ENCODE measurements at places on chromosomes 11 and 22.

DNA sequence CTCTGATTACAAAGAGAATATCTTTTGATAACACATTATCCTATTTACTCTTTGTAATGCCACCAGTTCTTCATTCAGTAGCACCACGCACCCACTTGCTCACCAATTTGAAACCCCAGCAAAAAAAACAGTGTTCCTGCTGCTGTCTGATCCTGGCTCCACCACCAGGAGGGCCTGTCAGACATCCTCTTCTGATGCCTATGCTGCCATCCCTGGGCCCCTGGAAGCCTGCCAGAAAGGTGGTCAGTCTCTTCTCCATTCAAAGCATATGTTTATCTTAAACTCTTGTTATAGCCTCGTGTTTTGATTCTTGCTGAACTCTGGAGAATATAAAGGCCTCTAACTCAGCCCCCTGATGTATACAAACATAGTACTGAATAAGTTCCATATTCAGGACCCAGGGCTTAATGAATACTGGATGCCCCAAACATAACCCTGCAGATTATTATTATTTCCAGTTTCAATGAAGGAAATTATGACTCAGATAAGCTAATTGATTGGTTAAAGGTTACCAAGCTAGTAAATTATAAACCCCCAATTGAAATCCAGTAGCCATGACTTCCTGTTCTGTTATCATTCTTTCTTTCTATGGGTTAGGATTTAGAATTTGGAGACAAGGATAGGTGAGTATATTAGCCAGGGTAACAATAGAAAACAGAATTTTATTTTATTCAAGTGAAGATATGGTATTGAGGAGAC lies 116.7 kb downstream of the NTM start:
- no peak for DNase-seq

- peak; percentile 59 for DNase-seq
Measured at GRCh38 chr11:6737872-6738466, 33.8 kb downstream of the OR2AG2 start.

GRCh38 chr11:111607751-111608150 lies 5.5 kb downstream of the SIK2 start:
- no peak for DNase-seq

GRCh38 chr11:117986981-117987574 lies 884 bp downstream of the IL10RA start:
- DNase-seq = peak; percentile 56

- no peak for DNase-seq
Measured at GRCh38 chr11:100785148-100785983, 98.3 kb downstream of the ARHGAP42 start.

DNA sequence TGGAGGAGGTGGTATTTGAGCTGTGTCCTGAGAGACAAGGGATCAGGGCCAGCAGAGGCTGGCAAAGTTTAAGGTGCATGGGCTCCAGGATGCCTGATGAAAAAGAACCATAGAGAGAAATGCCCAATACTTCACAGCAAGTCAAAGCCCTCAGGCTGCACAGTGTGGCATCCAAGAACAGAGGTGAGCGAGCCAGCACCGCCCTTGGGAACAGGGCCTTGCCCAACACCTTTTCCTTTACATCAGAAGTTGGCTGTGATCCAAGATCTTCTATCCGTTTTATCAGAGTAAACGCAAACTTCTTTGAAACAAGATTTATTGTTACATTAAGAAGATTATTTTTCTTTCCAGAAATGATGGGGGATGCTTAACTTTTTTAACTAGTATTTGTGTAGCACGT lies 1.4 kb downstream of the B3GNT6 start:
- no peak for DNase-seq

- no peak for DNase-seq
Measured at GRCh38 chr11:74754507-74755252, 6.0 kb downstream of the RNF169 start.

DNA sequence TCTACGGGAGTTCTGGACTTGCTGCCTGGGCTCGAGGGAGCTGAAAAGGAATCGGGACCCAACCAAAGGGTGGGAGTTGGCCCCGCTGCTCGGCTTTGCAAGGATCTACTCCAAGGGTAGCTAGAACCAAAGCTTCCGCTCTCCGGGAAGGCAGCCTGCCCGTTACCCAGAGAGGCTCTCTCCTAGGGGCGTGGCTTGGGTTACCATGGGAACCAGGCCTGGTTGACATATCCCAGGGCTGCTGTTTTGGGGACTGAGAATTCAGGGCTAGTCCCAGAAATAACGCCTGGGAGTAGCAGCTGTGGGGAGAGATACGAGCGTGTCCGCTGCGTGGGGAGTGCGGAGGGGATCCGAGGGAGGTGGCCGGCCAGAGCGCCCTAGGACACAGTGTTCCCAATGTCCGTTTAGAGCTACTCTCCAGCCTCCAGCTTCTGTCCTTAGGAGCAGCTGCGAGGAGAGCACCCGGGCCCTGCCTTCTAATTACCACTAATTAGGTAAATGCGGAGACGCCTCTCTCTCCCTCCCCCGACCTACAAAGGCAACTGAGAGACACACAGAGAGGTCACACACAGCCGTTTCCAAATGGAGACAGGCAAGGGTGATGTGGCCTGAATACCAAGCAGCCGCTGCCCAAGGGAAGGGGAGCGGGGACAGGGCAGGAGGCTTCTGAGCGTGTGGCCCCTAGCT lies 141.6 kb upstream of the CADM1 start:
- no peak for DNase-seq

DNA sequence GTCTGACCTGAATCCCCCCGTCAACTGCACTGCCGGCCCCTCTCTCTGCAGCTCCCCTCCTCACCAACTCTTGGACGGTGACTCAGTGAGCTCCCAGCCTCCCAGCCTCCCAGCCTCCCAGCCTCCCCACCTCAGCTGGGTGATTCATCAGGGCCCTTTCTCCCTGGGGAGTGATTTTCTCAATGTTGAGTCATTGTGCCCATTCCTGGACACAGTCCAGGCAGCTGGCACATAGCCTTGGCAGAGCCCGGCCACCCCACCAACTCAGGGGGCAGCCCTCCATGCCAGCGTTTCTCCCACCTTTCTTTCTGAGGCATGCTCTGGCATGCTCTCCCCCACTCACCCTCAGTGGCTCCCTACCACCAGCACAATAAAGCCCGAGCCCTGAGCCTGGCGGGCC lies 30.7 kb downstream of the PDE2A start:
- no peak for DNase-seq

DNA sequence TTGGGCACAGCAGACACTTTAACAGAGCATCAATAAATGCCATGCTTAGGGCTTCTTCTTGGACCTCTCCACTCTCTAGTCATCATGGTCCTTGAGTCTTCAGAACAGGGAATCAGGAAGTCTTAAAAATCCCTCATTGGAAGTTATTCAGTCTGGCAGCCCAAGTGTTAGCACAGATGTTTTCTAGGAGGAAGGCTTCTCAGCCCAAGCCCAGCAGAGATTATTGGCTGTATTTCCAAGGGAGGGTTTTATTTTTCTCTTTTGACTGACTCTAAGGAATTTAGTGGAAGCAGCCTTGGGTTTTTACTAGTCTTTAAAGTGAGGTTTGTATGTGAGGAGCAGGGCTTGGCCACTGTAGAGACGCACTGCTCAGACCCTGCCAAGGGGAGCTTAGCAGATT lies 41.9 kb downstream of the CEP164 start:
- DNase-seq = no peak

DNA sequence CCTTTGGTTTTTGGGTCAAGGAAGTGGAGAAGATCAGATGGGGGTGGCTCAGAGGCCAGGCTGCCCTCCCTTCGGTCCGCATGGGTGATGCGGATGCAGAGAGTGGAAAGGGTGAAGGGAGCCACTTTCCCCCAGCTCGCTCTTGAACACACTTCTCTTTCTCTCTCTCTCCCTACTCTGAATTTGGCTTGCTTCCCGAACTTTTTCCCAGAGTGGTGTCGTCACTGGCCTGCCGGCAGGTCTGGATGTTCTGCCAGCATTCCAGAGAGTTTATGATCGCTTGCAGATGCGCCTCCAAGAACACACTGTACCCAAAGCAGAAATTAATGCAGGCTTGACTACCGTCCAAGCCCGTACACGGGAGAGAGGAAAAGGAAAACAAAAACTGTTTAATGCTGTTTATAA lies 103.2 kb downstream of the ZBTB16 start:
- no peak for DNase-seq

DNA sequence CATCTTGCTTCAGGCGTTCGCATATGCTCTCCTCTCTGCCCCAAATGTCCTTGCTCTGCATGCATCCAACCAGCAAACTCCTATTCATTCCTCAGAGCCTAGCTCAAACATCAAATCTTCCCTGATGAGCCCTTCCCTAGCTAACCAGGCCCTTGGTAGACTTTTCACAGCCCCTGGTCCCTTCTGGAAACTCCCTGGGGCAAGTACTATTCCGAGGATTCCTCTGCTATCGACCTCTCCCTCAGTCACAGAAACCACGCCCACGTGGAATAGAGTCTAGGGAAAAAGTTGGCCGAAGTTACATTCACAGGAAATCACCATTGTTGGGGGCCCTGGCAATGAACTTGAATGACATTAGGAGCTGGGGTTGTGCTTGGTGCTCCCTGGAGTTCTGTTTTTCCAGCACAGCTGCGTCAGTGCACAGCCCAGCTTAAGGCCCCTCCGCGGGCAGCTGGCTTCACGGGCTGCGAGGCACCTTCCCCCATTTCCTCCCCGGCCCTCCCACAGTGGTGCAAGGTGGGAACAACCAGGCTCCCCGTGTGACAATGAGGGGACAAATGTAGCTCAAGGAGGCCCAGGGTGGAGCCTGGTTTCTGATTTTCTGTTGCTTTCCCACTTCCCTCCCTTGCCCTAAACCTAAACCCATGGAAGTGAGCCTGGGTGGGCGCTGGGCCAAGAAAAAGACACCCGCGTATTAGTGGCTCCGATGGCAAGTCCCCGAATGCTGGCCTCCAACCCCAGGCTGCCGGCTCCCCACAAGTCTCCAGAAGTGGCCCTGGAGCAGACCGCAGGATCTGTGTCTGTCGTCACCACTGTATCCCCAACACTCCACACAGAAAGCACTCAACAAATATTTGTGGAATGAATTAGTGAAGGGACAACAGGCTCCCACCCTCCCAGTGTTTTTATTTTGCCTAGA lies 4.3 kb upstream of the ATP5MGL start:
- DNase-seq = no peak

DNA sequence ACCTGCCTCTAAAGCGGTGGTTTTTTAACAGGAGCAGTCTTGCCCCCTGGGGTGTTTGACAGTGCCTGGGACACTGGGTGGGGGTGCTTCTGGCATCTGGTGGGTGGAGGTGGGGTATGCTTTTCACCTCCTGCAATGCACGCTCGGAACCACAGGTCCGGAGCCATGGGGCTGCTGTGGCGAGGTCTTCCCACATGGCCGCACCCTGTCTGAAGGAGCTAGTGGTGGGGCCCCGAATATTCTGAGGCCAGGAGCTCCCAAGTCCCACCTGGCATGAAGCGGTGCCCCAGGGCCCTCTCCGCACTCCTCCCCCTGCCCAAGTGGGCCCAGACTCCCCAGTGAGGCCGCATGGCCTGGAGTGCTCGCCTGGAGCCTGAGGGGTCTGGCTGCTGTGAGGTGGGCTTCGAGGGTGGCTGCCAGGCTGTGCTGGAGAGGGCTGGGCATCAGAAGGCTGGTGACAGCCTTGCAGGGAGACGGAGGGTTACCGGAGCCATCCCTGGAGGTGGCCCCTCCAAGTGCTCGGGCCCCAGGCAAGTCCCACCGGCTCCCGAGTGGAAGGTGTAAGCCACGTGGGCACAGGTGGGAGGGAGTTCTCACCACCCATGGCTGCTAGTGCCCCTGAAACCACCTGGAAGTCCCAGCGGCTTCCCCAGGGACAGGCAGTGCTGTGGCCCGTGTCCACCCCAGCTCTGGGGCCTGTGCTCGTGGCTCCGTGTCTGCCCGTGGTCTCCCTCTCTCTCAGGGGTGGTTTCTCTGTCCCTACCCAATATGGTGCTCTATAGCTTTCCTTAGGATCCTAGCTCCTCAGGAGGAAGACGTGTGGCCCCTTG lies 15.1 kb downstream of the TBX1 start:
- no peak for DNase-seq

DNA sequence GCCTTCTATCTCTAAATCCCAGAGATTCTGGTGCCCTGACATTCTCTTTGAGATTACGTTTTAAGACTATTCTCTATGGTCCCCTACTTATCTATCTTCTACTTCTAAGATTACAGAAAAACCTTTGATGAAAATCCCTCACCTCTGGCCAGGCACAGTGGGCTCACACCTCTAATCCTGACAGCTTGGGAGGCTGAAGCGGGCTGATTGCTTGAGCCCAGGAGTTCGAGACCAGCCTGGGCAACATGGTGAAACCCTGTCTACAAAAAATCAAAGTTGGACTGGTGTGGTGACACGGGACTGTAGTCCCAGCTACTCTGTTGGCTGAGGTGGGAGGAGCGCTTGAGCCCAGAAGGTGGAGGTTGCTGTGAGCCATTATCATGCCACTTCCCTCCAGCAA lies 14.4 kb downstream of the NUP98 start:
- DNase-seq = no peak

- no peak for DNase-seq
Measured at GRCh38 chr11:111189466-111189865, 56.1 kb upstream of the POU2AF2 start.

- DNase-seq = no peak
Measured at GRCh38 chr11:119709638-119710346, 19.2 kb downstream of the NECTIN1 start.

DNA sequence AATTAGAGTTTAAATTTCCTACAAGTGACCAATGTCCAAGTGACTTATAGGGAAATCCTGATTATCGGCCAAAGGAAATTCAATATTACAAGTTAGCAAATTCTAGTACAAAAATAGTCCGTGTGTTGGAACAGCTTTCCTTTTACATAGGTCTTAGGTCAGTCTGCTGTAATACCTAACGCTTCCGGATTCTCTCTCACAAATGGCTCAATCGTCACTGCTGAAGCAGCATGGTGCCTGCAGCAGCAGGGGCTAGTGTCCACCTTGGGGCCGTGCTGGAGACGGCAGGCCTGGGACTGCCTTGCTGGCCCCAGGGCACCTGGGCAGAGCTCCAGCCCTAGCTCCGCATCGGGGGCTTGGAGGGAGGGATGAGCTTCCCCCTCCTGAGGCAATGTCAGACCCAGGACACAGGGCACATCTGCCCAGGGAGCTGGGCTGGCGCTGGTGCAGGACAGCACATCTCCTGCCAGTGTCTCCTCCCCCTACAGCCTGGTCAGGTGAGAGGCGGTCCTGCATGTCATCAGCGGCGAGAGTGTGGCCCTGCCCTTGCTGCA lies 39.4 kb upstream of the CLTCL1 start:
- no peak for DNase-seq

- peak; percentile 25 for DNase-seq
Measured at GRCh38 chr11:9004183-9004926, 554 bp upstream of the NRIP3 start.

- no peak for DNase-seq
Measured at GRCh38 chr22:12697441-12697840, 2830.6 kb upstream of the OR11H1 start.

DNA sequence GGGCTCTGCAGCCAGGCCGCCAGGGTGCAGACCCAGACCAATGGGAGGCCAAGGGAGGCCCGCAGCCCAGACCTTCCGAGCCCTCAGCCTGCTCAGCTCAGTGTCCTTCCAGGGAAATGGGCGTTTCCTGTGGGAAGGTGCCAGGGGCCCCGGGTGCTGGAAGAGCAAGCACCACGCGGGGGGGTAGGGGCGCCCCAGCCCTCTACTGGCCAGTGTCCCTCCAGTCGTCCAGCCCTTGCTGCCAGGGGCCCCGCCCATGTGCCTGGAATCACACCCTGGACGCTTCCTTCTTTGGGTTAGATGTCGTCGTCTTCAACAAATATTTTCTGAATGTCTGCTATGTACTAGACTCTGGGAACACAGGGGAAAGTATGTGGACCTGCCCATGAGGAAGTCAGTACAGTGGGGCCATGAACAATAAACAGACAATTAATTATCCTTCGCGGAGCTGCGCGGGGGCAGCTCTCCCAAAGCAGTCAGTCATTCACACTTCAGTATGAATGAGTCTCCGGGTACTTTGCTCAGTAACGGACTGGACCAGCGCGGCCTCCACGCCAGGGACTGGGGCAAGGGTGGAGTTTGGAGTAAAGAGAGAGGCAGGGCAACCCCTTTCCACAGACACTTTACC lies 60.2 kb downstream of the CDKN1C start:
- DNase-seq = no peak
